ENCODE measurements at places on chromosomes 4 and X.

- peak; percentile 18 for DNase-seq
Observed at GRCh38 chrX:40552768-40553167, 28.0 kb upstream of the ATP6AP2 start.

DNA sequence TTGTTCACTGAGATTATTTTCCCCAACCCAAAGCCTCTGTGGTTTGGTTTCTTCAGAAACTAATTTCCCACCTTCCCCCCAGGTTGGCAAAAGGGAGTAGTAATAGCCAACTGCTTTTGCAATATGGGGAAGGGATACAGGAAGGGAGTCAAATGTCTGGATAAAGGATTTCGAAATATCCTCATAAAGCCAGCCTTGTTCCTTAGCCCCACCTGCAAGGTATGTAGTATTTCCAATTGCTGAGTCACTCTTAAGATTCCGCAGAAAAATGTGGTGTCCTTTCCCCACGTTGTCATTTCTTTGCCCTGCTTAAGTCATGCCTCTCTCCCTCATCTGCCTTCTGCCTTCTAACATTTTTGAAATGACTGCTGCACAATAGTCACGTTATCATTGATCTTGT, 138.8 kb upstream of the DCAF8L1 start:
- DNase-seq: no peak

GRCh38 chr4:103050736-103051436, 25.7 kb downstream of the SLC9B2 start:
- DNase-seq: peak; percentile 15

DNA sequence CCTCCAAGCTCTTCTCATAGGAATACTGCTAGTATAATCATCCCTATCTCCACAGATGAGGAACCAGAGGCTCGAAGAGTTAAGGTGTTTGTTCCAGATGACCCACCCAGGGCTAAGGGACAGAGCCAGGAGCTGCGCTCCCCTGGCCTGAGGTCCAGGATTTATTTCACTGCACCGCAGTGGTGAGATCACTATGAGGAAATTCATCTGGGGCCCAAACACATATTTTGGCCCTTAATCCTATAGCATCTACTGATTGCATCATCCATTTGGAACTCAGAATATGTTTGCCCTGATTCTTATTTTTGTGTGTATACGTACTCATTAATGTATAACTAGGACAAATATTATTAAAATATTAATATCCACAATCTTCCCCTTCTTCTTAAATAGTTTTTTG, 100.1 kb upstream of the RBPJ start:
- peak; percentile 65 for DNase-seq

DNA sequence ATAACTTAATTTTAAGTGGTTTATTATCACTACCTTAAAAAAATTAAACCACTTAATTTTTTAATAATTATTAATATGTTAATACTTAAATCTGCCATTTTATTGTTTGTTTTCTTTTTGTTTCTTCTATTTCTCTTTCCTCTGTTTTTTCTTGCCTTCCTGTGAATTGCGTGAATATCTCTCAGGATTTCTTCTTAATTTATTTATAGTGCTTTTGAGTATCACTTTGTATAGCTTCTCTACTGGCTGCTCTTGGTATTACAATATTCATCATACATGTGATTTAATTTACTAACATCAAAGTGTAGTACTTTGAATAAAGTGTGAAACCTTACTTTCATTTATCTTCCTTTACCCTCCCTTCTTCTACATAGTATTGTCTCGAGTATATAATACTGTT, 349.5 kb upstream of the CPXCR1 start:
- no peak for DNase-seq

DNA sequence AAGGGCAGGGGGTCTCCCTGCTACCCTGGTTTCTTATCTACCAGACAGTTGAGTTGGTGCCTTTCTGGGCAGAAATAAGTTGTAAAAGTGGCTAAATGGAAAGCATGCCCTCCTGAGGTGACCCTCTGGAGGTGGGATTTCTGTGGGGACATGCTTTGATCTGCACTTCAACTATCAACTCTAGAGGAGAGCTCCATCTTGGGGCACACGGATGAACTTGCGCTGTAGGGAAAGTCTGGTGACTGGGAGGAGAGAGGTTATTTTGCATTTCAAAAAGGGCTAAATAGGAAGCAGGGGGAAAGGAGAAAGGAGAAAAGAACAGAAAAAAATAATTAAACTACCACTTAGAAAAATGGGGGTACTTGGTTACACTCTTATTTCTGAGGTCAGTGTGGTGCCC, 12.7 kb upstream of the RHOXF2B start:
- no peak for DNase-seq

- DNase-seq: no peak
Observed at GRCh38 chr4:80963051-80963450, 67.5 kb upstream of the BMP3 start.

DNA sequence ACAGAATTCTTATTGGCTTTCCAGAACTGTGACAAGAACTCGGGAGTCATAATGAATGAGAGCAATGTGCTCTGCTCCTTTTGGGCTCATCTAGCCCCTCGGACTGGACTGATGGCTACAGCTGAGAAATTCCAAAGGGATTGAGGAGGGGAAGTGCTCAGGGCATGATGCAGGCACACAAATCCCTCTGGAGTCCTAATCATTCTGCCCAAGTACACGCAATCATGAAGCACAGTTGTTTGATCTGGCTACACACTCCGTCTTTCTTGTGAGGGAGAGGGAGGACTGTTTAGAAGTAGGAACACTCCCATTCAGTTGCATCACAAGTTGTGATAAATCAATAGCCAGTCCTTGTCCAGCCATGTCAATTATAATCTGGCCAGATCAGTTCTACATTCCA, 237.5 kb downstream of the COL25A1 start:
- DNase-seq: no peak

- DNase-seq: peak; percentile 16
Observed at GRCh38 chr4:169682372-169683047, 62.1 kb downstream of the CLCN3 start.

DNA sequence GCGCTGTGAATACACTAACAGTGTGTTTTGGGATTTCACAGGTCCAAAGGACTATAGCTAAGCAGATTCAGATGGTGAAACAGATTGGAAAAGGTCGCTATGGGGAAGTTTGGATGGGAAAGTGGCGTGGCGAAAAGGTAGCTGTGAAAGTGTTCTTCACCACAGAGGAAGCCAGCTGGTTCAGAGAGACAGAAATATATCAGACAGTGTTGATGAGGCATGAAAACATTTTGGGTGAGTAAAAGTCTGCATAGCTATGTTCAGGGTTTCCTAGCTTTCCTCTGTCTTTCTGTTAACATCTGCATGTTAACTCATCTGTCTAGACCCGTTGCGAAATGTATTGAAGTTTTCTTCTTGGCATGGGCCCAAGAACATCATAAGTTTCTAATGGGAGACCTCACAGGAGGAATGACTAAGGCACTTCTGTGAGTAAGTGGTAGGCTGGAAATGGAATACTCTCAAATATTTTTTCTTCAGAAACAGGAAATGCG, 372.1 kb downstream of the BMPR1B start:
- peak; percentile 98 for DNase-seq

- DNase-seq: no peak
Observed at GRCh38 chr4:53121264-53121865, 244.5 kb downstream of the SCFD2 start.

GRCh38 chr4:38319456-38320342, 344.3 kb upstream of the KLF3 start:
- peak; percentile 88 for DNase-seq

GRCh38 chrX:97119474-97120109, 235.9 kb downstream of the RPA4 start:
- no peak for DNase-seq

GRCh38 chr4:126264839-126265238, 950.1 kb downstream of the FAT4 start:
- peak; percentile 58 for DNase-seq

- DNase-seq: no peak
Observed at GRCh38 chr4:87527431-87528220, 1.6 kb downstream of the SPARCL1 start.

All from EH (cell line).